Osteocyte (in vitro differentiated cells): ENCODE measurements at places on chromosomes 5 and 9. TPM values are rescaled to one million over a fixed set of nuclear protein-coding genes. Genes with fewer than 3 reads are reported as not detected.

The ZNF618 gene
- total RNA-seq, result 35.1 and 36.8 TPM in 2 replicates

The PKD2L2 gene
- total RNA-seq, result not detected in 2 replicates

The PCDH12 gene
- not detected in 2 replicates for total RNA-seq

DNA sequence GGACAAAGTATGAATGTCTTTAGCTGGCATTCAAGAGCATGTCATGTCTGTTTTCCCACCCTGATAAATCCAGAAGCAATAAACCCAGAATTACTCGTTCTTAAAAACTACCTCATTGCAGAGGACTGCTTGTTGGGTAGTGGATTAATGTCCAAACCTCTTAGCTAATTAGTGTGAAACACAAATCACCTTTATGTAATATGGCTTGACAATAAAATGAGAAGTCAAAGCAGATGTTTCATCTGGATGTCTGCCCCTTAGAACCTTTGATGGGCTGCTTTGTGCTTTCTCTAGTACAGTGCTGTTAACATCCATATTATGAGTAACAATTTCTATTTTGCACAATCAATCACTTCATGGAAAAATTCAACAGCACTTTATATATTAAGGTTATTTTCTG is 149.1 kb upstream of the TUT7 start:
- no peak for DNase-seq

DNA sequence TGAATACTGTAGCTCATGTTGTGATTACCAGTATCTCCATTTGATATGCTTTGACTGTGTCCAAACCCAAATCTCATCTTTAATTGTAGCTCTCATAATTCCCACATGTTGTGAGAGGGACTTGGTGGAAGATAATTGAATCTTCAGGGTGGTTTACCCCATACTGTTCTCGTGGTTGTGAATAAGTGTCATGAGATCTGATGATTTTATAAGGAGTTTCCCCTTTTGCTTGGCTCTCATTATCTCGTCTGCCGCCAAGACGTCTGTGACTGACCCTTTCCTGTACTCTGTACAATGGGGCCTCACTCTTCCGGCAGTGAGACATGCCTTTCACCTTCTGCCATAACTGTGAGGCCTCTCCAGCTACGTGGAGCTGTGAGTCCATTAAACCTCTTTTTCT is 59.3 kb downstream of the TRIO start:
- no peak for DNase-seq

DNA sequence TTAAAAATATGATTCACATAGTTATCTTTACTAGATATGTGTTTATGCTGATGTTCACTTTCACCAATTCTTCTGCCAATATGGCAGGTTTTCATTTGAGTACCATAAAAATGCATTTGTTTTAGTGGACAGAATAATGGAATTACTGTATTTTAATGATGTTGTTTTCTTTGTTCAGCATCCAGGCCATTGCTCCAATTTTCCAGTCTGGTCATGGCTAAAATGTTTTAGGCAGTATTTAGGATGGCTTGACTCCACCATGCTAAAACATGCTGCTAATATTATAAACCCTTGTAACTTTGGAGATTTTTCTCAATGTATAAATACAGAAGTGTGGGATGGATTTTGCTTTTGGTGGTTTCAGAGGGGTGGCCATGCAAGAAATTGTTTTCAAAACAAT is 273.0 kb upstream of the RPS23 start:
- DNase-seq, result no peak

DNA sequence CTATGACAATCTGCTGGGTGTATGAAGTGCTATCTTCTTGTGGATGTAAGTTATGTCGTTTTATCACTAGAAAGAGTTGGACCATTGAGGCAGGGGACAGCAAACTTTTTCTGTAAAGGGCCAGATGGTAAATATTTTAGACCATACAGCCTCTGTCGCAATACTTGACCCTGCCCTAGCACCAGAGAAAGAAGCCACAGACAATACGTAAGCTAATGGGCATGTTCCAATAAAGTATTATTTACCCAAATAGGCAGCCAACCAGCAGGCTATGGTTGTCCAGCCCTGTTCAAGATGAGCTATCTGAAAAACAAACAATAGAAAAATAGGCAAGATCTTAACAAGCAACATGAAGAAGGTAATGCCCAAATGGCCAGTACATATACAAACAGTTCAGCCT is 36.4 kb downstream of the MTX3 start:
- no peak for DNase-seq

DNA sequence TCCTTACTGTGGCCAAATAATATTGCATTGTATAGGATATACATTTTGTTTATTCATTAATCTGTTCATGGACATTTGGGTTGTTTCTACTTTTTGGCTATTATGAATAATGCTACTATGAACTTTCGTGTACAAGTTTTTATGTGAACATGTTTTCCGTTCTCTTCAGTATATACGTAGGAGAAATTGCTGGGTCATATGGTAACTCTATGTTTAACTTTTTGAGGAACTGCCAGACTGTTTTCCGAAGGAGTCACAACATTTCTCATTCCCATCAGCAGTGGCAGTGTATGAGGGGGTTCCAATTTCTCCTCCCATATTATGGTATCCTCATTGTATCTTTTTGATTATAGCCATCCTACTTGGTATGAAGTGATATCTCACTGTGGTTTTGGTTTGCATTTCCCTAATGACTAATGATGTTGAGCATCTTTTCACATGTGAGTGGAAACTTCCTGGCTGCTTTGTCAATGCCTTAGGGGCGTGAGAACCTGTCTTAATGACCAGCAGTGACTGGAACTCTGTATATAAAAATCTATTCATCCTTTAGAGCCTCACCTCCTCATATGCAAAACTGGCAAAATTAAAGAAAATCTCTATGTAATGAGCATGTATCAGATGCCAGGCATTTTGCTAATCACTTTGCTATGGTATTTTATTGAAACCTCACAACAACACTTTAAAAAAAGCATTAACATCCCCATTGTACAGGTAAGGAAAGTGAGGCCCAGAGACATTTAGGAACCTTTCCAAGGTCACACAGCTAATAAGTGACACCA is 47.8 kb upstream of the TGFBR1 start:
- DNase-seq, result no peak
